ENCODE measurements at places on chromosomes 11 and 22.
A peak's percentile ranks its signal among the peaks of the same experiment; 100 is the strongest.

DNA sequence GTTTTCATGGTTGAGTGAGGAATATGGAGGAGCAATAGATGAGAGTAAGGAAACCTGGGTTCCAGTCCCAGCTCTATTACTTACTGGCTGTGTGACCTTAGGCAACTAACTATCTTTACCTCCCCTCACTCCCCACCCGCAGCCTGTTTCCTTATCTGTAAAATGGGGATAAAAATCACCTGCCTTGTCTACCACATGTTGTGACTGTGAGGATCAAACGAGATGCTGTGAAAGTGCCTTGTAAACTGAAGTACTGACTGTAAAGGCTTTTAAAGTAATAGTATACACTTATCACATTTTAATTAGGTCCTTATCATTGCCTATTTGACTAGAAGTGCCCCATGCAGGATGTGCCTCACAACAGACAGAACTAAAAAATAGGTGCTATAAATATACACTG lies 18.9 kb upstream of the PPP2R1B start:
- no peak for DNase-seq

- DNase-seq, result no peak
Observed at GRCh38 chr22:23533328-23533762, 46.7 kb downstream of the IGLL1 start.

- DNase-seq, result no peak
Observed at GRCh38 chr22:33706100-33706499, 214.2 kb downstream of the LARGE1 start.

- no peak for DNase-seq
Observed at GRCh38 chr22:36640106-36640672, 63.4 kb downstream of the CACNG2 start.

DNA sequence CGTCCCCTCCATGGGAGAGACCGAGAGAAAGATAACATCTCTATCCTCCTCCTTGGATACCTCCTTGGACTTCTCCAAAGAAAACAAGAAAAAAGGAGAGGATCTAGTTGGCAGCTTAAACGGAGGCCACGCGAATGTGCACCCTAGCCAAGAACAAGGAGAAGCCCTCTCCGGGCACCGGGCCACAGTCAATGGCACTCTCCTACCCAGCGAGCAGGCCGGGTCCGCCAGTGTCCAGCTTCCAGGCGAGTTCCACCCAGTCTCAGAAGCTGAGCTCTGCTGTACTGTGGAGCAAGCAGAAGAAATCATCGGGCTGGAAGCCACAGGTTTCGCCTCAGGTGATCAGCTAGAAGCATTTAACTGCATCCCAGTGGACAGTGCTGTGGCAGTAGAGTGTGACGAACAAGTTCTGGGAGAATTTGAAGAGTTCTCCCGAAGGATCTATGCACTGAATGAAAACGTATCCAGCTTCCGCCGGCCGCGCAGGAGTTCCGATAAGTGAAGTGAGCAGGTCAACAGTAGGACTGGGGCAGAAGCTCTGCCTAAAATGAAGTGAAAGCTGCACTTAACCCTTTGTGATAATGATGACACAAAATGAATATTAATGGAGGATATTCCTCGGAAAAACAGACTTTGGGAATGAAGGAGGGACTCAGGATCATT lies 65.3 kb downstream of the WNT11 start:
- no peak for DNase-seq

GRCh38 chr11:104653407-104653806 lies 244.9 kb downstream of the CASP12 start:
- DNase-seq, result no peak

- DNase-seq, result peak; percentile 85
Observed at GRCh38 chr22:31286360-31287255, 5.7 kb downstream of the PIK3IP1 start.

DNA sequence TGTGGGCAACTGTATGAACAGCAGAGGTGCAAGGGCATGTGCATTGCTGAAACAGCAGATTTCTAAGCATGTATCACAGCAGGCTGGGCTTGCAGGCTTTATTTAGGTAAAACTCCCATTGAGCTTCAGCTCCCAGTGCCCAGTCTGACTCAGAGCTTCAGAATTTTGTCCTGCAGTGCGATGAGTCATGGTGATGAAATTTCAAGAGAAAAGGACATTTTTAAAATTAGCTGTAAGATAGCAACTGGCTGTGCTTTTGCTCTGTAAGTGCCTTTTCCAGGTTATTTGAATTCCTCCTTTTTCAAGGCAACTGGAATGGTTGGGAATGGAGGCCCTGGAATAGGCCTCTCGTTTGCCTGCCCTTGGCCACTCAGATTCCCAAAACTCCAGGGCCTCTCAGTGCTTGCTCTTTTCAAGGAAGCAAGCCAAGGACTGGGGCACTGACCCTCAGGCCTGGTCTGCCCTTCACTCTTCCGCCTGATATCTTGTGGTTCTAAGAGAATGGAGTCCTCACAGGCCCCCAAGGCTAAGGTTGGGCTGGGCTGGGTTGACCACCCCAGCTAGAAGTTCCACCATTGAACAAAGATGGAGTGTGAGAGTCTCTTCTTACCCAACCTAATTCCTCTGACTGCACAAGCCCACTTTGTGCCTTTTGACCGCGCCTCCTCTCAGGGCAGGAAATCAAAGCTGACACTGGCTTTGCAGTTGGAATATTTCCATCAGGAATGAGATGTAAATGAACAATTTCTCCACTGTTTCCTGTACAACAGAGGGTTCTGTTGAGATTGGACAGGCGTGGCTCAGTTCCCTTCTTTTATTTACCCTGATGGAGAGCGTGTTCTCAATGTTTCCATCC lies 59.5 kb upstream of the PRSS23 start:
- DNase-seq, result no peak

GRCh38 chr22:16608931-16609330 lies 16.3 kb upstream of the CCT8L2 start:
- DNase-seq, result no peak

DNA sequence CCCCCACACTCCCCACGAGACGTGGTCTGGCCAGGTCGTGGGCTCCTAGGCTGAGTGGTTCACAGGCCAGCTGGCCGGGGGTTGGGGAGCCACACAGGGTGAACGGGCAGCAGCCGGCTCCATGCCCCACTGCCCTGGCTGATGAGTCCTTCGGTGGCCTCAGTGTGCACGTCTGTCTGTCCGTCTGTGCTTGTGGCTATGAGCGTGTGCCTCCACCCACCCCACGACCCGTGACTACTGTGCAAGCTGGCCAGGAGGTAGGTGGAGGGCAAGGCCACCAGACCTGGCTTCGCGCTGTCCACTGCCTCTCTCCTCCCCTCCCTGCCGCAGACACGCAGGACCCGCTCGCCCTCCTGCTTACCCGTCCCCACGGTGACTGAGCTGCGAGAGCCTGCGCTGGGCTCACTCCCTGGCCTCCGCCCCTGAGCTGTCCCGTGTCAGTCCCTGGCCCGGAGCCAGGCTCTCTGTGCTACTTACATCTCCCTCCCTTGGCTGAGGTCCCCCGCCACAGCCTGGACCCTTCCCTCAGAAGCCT lies 14.1 kb downstream of the CSDC2 start:
- DNase-seq, result peak; percentile 45

- DNase-seq, result no peak
Observed at GRCh38 chr22:28183078-28183860, 264.2 kb upstream of the PITPNB start.

Data from lower leg skin (tissue), 4 donors.